ENCODE measurements at places on chromosomes 2 and 18.

- DNase-seq = no peak
Measured at GRCh38 chr2:168030862-168031624, 216.4 kb downstream of the STK39 start.

DNA sequence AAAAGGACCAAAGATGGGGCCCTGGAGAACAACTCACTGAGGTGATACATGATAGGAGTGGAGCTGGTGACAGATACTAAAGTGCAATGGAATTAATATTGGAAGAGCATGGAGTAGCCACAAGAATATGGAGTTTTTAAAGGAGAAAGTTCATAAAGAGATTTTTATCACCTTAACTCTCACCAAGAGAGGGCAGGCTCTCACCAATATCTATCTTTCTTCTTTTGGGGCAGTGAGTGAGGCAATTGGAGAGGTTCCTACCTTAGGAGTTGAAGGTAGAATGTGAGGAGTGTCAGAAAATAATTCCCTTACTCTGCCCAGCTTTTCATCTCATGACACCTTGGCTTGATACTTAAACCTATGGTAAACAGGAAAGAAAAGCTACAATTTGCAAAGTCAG, 233.7 kb upstream of the CWC22 start:
- no peak for DNase-seq

DNA sequence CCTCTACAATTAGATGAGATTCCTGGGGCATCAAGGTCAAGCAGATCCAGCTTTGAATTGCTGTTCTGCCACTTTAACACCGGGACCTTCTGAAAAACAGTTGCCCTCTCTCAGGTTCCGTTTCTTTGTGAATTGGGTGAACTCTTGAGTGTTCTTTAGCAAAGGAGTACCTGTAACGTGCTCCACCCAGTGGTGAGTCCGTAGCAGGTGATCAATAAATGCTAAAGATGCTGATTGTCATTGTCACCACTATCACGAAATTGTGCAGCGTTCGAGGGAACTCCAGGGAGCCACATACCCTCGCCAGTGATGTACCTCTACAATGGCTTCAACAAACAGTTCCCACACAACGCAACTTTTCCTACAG, 81.9 kb downstream of the TCF7L1 start:
- no peak for DNase-seq

GRCh38 chr18:67550872-67551520, 34.5 kb upstream of the DSEL start:
- no peak for DNase-seq
